ENCODE measurements at places on chromosomes 11 and 22.

GRCh38 chr11:48193876-48194275 is 22.7 kb upstream of the OR4B1 start:
- peak; percentile 23 for DNase-seq

DNA sequence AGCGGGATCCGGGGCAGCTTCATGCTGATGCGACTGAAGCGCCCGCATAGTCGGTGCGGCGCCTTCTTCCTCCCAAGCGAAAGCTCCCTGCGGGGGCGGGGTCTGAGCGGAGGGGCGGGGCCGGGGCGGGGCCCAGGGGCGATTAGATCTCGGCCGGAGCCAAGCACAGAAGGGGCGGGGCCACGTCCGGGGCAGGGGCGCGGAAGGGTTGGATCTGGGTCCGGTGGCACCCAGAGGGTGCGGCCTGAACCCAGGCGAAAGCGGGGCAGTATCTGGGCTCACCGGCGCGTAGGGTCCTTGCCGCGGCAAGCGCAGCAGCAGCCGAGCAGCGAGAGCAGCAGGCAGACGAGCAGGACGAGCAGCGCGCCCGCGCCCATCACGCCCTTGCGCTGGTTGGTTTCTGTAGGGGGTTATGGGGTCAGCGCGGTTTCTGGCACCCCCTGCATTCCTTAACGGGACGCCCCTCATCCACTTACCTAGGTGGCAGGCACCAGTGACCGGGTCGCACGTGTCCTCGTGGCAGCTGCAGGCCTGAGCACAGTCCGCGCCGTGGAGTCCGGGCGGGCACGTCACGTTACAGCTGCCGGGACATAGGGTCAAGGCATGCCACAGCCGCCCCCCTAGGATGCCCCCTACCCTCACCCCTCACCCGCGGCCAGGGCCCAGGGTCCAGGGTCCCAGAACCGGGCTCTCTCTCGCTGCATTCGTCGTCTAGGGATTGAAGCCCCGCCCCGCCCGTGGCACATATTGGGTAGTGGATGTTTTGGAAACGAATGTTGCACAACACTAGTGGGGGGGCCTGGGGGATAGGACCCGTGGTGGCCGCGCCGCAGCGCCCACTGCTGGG is 8.1 kb downstream of the SCARF2 start:
- DNase-seq: no peak

DNA sequence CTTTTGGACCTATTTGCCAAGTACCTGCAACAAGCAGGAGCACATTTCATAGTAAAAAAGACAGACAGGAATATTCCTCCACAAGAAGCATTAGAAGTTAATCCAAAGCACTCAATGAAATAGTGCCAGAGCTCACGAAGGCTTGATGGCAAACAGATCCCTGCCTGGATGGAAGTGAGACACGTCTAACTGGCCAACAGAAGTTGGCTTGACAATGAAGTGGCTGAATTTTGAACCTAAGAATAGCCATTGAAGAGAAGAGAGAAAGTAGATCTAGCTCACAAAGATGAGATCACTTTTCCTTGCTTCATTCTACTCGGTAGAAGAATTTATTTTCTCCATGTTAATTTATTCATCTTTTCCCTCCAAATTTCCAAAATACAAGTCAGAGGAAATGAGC is 30.6 kb upstream of the APOA1 start:
- no peak for DNase-seq

GRCh38 chr22:36955691-36956090 is 42.3 kb downstream of the CSF2RB start:
- DNase-seq: no peak

DNA sequence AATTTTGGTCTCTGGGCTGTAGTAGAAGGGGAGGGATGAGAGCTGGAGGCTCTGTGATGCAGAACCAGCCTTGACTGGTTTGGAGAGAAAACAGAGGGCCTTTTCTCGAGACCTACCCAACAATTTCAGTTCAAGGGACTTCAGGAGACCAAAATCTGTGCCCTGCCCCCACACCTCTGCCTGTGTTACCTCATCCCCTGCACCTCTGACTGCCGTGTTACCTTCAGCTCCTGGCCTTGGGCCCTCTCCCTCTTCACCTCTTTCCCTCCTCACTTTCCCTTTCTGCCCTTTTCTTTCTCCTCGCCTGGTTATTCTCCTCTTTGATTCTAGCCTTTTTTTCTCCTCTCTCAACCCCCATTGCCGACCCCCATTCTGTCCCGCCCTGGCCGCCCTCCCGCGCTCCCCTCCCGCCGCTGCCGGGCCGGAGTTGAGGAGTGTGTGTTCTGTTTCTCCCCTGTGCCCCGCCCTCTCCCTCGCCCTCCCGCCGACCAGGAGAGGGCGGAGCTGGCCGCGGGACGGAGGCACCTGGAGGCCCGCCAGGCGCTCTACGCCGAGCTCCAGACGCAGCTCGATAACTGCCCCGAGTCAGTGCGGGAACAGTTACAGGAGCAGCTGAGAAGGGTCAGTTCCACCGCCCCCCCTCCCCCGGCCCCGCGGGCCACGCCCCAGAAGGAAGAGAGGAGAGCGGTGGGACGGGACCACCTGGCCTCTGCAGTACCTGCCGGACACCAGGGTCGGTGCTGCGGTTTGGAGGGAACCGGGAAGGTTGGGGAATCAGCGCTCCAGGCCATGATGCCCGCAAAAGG is 27.2 kb downstream of the PHLDB1 start:
- peak; percentile 76 for DNase-seq

DNA sequence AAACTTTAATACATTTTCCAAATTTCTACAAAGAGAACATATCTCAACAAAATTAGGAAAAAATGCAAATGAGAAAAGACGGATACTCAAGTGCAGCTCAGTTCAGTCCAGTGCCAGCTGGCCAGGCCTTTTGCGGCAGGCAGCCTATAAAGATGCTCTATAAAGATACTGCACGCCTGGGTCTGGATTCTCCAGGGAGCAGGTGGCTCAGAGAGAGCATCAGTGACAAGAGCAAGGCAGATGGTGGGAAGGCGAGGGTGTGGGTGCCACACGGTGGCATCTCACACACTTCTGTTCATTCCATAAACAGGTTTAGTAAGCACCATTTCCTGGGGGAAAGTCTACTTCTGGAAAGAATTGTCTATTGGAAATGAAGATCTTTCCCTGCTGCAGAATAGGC is 18.1 kb upstream of the SCN3B start:
- DNase-seq: no peak

DNA sequence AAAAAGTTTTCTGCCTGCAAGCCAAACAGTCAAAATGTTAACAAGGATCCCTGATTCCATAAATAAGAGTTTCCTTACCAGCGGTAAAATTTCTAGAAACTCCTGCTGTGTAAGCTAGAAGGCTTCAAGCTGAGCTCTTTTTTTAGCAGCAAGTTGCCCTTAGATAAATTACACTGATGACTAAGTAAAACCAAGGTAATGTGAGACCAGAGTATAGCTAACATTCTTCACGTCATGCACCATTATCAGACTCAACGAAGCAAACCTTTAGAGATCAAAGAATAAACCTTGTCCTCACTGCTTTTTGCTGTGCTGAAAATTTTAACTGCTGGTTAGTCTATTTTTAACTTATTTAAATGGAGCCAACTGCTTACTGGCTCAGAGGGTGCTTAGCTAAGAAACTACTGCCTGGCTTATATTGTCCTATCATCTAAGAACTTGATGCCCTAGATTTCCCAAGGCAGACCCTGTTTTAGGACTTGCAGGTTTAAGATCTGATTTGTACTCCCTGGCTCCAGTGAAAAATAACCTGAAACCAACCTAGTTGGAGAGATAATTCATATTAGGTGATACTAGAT is 900.7 kb downstream of the JRKL start:
- DNase-seq: peak; percentile 78

DNA sequence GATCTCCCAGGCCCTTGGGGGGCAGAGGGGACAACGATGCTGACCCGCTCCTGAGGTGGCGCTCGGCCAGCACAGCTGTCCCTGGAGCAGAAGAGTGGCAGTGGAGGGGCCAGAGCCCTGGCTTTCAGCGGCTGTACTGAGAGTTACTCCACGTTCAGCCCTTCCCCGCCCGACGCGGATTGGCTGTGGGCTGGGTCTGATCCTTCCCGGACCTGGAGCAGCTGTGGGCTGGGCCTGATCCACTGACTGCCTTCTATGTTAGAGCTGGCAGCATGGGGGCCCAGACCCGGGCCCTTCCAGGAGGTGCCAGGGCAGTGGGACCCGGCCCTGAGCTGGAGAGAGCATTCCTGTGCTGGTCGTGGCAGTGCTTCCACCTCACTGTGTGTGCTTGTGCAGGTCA is 27.8 kb downstream of the YWHAH start:
- no peak for DNase-seq

DNA sequence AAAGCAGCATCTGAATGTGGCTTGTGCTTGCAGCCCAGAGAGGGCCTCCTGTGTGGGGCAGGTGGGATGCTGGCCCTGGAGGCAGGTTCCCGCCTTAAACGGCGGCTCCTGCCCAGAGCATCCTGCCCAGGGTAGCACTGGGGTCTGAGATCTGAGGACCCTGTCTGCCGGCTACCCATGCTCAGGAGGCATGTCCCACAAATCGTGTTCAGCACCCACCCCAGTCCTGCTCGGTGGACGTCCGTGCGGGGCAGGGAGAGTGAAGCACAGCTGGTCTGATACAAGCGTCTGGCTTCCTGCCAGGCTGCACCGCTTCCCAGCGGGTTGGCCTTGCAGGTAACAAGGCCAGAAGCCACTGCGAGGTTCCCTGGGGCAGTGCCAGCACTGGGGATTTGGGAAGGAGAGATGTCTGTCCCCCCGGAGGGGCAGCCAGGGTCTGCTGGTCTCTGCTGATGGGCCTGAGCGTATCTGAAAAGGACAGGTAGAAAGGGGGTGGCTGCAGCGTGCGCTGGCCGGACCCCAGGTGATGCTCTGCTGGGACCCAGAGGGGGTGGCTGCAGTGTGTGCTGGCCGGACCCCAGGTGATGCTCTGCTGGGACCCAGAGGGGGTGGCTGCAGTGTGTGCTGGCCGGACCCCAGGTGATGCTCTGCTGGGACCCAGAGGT is 3.6 kb downstream of the TRABD start:
- no peak for DNase-seq

DNA sequence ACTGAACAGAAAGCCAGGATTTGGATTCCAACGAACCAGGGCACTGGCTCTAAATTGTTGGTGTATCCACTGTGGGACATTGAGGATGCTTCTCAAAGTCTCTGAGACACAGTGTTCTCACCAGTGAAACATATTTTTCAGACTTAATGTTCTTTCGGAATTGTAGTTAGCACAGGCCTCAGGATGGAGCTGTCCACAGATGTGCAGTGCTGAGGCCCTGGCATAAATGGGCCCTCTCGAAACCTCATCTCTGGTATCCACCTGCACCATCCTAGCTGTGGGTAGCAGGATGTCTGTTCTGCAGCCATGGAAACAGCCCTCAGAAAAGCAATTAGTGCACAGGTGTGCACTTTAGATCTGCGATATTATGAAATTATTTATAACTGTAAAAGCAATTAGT is 656.8 kb downstream of the TBC1D22A start:
- DNase-seq: no peak

GRCh38 chr11:19359221-19360000 is 118.7 kb upstream of the E2F8 start:
- no peak for DNase-seq

DNA sequence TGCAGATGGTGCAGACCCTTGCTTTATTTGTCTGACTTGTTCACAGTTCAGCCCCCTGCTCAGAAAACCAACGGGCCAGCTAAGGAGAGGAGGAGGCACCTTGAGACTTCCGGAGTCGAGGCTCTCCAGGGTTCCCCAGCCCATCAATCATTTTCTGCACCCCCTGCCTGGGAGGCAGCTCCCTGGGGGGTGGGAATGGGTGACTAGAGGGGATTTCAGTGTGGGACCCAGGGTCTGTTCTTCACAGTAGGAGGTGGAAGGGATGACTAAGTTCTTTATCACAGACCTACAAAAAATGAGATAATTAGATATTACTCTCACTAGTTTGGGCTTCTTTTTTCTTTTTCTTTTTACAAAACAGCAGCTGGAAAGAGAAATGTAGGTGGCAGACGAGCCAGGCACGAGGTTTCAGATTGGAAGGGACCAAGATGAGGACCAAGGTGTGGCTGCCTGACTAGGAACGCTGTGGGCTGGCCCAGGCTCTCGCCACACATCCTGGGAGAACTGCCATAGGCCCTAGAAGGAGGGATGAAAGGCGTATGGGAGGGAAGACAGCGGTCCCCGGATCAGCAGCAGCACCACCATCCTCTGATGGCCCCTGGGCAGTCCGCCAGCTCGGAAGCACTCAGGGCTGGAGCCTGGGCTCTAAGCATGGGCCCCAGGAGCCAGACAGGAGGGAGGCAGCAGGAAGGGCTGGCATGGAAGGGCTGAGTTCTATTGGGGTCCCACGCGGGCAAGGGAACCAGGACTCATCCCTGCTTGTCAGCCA is 14.2 kb downstream of the TXN2 start:
- peak; percentile 88 for DNase-seq

GRCh38 chr11:76561245-76561644 is 109.3 kb downstream of the LRRC32 start:
- no peak for DNase-seq

DNA sequence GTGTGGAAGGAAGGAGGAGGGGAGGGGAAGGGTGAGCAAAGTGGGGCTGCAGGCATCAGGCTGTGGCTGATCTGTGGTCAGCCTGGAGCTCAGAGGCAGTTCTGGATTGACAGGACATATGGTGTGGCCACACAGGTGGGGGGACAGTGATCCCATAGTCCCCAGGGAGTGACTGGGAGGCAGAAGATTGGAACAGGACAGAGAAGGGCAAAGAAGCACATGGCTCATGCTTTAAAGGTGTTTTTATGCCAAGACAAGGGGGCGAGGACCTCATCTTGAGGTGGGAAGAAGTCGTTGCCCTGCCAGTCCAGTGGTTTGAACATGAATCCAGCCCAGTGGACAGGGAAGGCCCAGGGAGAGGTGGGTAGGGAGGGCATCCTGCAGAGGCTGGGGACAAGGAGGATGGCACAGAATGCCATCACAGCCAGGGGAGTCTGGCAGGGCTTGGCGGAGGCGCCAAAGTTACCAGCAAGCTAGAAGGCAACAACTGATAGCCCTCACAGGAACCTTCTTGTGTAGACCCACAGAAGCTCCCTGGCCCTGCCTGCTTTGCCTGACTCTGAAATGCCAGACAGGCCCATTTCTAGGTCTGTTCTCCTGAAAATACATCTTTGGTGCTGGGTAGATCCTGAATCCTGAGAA is 3.1 kb downstream of the BET1L start:
- DNase-seq: no peak

- no peak for DNase-seq
These were observed 10.7 kb downstream of the TMEM138 start for GRCh38 chr11:61372659-61373420.

DNA sequence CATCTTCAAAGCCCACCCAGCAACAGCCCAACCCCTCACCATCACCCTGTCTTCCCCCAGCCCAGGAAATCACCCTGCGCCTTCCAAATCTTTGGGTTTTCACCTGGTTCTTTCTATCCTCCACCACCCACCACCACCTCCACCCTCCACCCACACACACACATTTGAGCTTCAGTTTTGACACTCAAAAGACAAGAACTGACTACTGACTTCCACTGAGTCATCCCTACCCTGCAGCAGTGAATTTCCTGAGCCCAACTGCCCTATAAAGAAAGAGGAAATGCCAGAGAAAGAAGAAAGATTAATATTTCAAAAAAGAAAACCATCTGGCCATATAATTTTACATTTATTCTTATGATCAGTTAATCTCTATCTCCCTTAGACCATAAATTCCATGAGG is 137.5 kb downstream of the CHST1 start:
- no peak for DNase-seq
